ENCODE measurements at places on chromosomes 6 and 20.

DNA sequence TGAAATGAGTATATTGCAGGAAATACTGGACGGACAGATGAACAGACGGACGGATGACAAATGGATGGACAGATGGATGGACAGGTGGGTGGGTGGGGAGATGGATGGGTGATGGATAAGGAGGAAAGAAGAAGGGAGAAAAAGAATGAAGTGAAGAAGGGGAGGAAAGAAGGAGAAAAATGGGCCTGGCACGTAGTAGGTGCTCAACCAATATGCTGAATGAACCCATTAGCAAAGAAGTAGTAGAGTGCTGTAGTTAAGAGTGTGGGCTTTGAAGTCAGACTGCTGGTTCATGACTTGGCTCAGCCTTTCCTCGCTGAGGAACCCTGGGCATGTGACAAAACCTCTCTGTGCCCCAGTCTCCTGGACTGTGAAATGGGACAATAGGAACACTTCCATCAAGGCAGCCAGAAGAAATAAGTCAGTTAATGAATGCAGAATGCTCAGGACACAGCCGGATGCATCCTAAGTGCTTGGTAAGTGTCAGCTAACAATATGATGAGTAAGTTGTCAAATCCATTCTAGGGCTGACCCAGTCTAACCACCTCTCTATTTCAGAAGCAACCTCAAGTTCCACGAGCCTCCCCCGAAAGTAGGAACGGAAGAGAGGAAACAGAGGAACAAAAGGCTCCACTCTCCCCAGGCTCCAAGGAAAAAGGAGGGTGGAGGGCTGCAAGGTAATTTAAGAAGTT lies 37.9 kb downstream of the PREX1 start:
- DNase-seq: no peak

DNA sequence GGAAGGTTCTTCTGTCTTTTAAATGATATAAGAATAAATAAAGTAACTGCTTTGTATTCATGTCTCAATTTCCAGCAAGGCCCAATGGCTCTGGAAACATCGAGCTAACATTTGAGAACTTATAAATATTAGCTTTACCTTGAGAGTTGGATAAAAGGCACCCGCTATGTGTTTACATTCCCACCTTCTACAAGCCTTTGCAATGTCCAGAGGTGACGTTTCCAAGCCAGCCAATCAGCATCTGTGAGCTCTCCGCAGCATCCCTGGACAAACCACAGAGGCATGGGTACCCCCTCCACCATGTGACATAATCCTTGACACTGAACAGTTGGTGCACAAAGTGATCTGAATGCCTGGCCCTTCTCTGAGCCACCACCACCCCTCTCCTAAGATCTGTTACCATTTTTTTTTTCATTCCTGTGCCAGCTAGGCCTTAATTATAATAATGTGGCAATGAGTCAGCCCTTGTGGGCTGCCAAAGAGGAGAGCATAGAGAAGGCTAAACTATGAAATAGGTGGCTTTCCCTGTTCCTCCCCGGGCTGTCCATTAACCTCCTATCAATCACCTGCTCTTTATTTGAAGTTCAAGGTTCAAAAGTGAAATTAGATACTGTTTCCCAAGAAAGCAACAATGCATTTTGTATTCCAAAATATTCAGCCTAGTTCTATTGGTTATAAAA lies 4.1 kb downstream of the CBLN4 start:
- no peak for DNase-seq

DNA sequence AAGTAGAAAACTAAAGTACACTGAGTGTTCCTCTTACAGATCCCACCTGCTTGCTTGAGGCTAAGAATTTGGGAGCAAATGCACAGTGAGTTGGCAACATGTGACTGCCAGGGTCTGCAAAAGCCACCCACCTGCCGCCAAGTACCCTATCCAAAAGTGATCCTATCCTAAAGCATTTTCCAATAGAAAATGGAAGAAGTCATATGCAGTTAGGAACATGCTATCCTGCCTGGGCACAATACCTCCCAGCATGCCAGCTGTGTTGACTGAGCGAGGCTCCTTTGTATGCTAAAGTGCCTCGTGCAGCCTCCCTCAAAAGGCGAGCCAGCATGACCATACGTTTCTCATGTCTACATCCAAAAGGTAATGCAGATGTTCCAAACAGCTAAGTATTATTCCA lies 52.7 kb downstream of the TRAF3IP2 start:
- DNase-seq: no peak

GRCh38 chr6:166707045-166707444 lies 80.0 kb upstream of the RPS6KA2 start:
- DNase-seq: no peak

DNA sequence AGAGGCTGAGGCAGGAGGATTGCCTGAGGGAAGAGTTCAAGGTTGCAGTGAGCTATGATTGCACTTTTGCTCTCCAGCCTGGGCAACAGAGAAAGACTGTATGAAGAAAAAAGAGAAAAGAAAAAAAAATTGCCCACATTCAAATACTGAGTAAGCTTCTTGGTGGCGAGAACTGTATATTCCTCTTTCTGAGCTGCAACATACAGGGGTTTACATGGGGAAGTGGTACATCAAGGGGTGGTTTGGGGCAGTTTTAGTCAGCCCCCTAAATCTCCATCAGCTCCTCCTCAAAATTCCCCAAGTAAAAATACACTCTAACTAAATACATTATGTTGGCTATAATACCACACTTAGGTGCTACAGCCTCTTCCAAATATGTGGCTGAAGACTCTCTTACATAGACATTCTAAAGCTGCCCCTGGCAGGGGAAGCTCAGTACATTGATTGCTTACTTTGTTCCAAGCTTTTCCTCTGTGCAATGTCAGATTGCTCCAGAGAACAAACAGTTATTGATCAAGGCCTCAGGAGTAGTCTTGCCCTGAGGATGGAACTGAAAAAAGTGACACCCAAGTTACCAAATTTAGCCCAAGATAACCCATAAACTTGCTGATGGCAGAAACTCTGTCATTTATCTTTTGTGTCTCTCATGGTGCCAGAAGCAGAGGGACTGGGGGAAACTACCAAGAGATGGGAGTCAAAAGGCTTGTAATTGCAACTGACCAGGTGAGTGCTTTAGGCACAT lies 107.4 kb upstream of the RIPOR2 start:
- no peak for DNase-seq

DNA sequence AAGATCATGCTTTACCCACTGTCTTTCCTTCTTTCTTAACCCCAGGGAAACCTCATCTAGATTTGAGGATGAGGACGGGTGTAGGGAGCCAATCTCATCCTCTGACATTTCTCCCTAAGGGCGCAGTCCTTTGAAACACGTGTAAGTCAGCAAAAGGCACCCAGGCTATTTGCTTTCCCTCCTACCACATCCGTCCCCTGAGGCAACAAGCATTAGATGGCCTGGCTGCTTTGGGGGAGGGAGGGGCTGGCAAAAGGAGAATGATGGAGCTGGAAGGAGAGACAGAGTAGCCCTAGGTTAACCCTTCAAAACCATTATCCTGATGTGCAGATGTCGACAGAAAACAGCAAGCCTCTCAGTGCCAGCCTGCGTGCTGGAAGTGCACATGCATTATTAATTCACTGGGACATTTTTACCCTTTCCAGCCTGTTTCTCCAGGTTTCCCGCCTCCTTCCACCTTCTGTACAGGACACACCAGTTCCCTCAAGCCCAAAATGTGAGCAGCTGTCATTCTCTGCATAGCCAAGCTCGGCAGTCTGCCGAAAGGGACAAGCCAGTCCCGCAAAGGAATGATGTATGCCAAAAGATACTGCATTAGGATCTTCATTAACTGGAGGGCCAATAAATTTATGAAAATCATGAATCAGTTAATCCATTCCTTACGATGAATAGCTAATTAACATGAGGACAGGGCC lies 547.2 kb downstream of the CD83 start:
- DNase-seq: no peak

DNA sequence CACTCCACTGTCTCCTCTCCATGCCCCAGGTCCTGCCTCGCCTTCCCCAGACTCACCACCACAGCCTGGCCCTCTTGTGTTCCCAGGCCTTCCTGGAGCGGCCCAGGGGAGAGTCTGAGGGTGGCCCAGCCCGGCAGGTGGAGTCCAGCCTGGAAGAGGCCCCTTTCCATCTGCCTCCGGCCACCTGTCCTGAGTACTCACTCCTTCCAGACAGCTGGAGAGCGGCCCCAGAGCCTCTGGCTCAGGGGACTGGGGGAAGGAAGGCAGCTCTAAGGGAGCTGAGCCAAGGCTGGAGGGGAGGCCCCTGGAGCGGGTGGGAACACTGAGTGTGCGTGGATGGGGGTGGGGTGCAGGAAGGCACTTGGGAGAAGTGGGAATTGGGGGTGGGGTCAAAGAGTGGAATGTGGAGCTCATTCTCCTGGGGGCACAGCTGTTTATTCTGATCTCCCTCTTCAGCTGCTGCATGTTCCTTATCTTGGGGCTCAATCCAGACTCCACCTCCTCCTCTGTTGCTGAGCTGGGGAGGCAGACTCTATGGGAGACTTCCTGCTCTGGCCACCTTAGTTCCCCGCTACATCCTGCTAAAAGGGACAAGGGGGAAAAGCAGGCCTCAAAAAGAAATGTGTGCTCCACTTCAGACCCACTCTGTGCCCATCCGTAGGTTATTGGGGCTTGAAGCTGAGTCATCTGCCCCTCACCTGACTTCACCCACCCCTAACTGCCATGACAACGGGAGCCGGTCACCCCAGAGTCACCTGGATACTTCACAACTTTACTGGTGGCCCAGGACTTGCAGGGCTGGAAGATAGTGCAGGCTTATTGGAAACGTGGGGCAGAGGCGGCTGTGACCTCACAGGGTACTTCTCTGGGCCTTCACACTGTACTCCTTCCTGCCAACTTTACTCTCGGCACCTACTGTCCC lies 19.5 kb upstream of the TAF8 start:
- no peak for DNase-seq

GRCh38 chr6:138572885-138573284 lies 73.6 kb upstream of the NHSL1 start:
- DNase-seq: no peak

DNA sequence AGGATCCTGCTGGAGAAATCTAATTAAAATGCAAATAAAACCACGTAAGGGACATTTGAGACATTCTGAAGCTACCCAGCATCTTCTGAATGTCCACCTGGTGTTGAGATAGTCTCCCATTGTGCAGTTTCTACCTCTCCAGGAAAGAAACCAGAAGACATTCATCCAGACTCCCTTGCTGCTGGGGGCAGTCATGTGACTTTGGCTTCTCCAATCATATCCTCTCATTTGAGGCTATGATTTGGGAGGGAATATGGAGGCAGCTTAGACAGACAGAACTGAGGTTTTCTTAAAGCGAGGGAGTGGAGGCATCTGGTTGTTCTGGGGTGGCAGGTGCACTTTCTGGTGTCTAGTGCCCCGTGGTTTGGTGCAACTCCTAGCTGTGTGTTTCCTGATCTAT lies 315.2 kb upstream of the SULF2 start:
- no peak for DNase-seq

Measured in fibroblast of skin of left biceps (primary cell).